ENCODE measurements at places on chromosomes 5 and 9. TPM values are rescaled to one million over a fixed set of nuclear protein-coding genes. Genes with fewer than 3 reads are reported as not detected.

The FOXI1 gene
- total RNA-seq: not detected

The AMBP gene
- total RNA-seq: 0.86 TPM

The SPINK13 gene
- not detected for total RNA-seq

The ARL14EPL gene
- 0.69 TPM for total RNA-seq

The CMBL gene
- 23.1 TPM for total RNA-seq

The FREM1 gene
- 0.16 TPM for total RNA-seq

The FBN2 gene
- total RNA-seq: 14.7 TPM

The PCDHGB5 gene
- total RNA-seq: 33.0 TPM

The PTGDS gene
- total RNA-seq: 6.0 TPM

The TGFBI gene
- total RNA-seq: 985 TPM

The ADAMTSL1 gene
- total RNA-seq: 37.5 TPM

The WDR38 gene
- not detected for total RNA-seq

The AFAP1L1 gene
- 1.9 TPM for total RNA-seq

The PAEP gene
- not detected for total RNA-seq

All from bronchial smooth muscle cell (primary cell).